Progenitor cell of endocrine pancreas (in vitro differentiated cells): ENCODE measurements at places on chromosomes 16 and 17.

DNA sequence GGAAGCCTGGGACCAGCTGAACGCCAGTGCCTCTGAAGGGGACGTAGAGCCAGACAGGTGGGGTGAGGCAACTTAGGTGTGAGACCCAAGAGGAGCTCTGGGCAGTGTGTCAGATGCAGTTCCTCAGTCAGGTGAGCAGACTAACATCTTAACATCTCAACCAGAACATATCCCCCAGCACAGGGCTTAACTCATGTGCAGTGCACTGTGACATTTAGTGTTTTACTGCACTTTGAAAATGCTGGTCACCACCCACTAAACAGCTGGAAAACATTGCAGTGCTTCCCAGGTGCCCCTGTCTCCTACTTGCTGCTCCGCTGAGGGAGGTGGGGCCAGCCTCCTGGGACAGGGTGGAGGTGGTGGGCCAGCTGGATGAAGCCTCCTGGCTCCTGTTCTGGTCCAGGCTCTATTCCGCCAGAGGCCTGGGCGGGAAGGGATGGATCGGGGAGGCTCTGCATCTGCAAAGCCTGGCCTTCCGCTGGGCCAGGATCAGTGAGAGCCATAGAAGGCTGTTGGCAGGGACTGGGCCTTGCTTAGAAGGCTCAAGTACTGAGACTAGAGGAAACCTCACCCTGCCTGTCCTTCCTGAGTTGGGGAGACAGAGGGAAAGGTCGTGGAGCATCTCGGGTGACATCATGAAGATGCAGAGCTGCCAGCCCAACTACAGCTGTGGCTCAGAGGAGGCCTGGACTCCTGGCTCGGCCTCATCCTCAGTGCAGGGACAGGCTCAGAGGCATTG, 7.9 kb upstream of the MRC2 start:
- DNase-seq = no peak

- DNase-seq = no peak
Observed at GRCh38 chr17:69069226-69069750, 8.6 kb upstream of the ABCA9 start.

DNA sequence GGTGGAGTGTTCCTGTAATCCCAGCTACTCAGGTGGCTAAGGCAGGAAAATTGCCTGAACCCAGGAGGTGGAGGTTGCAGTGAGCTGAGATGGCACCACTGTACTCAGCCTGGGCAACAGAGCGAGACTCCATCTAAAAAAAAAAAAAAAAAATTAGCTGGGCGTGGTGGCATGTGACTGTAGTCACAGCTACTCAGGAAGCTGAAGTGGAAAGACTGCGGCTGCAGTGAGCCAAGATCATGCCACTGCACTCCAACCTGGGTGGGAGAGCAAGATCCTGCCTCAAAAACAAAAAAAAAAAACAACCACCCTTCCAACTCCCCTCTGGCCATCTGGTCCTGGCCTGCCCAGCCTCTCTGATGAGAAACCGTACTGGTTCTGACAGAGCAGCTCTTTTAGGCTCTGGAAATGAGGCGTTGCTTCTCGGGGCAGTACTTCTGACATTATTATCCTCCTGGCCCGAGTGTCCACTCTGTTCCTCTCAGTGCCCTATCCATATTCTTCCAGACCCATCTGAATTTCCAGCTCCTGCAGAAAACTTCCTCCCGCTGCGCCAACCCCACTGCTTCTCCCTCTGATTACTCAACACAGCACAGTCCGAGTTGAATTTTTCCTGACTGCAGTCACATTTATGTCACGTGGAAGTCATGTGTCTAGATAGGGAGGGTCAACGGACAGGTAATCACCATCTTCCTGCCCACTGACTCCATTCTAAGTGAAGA, 13.3 kb downstream of the GGA2 start:
- no peak for DNase-seq

DNA sequence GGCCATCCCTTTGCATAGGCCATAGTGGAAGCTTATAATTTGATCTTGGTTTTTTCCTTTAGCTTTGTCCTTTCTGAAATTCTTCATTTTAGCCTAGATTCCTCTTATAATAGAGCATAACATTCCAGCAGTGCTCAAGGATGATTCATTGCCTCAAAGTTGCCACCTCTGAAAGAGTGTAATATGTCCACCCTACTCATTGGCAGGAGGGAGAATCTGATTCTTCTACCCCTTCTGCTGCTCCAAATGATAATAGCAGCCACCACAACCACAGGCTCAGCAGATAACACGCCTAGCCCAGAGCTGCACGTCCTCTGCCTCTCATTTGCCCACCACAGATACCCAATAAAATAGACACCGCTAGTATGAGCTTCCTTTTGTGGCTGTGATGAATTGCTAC, 337.4 kb upstream of the HSBP1 start:
- DNase-seq = no peak

DNA sequence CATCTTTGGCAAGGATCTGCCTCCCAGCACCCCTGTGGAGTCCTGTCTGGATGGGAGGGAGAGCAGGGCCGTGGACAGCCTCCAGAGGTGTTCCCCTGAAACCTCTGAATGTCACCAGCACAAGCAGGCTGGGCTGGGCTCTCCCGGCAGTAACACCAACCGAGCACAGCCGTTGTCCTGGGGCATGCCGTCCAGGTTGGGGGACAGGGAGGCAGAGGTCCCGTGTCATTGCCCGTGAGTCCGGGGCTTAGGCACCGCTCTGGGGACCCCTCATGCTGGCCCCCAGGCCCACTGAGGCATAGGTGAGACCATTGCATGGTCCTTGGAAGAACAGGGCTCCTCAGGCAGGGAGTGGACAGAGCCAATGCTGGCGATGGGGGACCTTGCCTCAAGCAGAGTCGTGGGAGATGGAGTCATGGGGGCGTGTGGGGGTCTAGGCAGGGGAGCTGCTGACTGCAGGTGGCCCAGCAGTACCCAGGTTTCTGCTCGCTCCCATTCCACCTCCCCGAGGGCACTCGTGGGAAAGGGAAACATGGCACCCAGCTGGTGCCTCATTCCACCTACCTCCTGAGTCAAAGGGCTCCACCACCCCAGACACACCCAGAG, 17.5 kb downstream of the ENDOV start:
- DNase-seq = no peak

- no peak for DNase-seq
Observed at GRCh38 chr17:65434251-65434650, 127.2 kb downstream of the AXIN2 start.
